Activated CD4-positive, alpha-beta memory T cell treated with anti-CD3 and anti-CD28 coated beads for 36 hours (primary cell): ENCODE measurements at places on chromosomes 7 and 10. TPM values are rescaled to one million over a fixed set of nuclear protein-coding genes. Genes with fewer than 3 reads are reported as not detected.

DNA sequence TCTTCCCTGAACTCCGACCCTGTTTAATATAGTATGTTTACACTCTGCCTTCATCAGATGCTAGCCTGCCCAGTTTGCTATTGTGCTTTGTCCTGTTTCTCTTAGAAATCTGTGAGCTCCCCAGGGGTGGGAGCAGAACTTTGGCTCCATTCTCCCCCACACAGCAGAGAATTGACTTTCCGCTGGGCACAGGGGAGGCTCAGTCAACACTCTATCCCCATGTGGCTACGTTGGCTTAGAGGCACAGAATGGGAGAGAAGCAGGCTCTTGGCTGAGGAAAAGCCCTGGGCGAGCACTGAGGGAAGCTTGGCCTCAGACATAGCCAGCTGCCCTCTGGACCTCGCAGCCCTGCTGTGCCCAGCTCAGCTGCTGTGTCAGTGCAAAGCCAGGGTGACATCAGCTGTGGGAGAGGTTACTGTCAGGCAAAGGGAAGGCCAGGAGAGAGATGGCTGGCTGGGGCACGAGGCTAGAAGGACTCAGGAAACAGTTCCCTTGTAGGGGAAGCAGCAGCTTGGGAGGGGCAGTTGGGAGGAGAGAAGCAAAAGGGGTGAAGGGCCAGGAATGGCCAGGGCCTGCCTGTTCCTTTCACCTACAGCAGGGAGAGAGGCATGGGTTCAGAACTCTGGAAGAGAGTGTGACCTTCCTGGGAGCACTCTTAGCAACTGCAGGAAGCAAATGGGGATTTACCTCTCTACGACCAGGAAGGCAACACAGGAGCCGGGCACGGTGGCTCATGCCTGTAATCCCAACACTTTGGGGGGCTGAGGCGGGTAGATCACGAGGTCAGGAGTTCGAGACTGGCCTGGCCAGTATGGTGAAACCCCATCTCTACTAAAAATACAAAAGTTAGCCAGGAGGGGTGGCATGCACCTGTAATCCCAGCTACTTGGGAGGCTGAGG lies 5.8 kb upstream of the SCD start:
- no peak for DNase-seq

DNA sequence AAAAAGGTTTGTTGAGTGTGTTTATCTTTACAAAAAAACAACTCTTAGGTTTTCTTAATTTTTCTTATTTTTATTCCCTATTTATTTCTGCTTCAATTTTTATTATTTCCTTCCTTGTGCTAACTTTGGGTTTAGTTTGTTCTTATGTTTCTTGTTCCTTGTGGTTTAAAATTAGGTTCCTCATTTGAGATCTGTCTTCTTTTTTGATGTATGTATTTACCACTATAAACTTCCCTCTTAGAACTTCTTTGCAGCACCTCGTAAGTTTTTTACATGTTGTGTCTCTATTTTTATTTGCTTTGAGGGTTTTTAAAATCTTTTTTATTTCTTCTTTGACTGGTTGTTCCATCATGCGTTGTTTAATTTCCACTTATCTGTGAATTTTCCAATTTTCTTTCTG lies 1217.1 kb upstream of the CELF2 start:
- no peak for DNase-seq

- no peak for DNase-seq
These were observed 485.1 kb downstream of the GLRX3 start for GRCh38 chr10:130621231-130621775.

DNA sequence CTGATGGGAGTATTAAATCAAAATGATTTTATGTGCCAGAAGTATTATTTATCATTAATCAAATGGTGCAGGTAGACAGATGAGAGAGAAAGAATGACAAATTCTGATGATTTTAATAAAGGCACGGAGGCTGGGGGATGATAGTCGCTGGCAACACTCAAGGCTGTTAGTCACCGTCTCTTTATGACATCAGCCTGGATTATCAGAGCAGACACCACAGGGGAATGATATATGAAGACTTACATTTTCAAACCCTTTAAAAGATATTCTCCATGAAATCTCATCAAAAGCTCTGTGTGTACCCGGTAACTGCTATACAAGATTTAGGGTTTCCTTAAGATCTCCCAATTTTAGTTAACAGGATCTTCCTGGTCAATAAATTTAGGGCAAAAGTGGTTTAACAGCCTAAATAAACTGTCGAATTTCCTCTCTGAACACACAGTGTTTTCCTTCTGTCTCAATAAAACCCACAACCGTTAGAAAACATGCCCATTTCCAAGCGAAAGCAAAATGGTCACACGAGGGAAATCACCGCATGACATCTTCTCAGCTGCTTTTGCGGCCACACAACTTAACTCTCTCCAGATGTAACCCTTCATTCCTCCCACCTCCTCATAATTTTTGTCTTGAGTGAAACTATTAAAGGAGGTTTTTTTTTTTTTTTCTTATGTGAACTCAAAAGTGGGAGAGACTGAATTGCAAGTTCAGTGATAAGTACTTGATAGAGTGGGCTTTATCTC lies 133.2 kb upstream of the FAM171A1 start:
- peak; percentile 17 for DNase-seq

MACC1 gene
- total RNA-seq: 0.10 TPM
